PC-9 (cell line): ENCODE measurements at places on chromosomes 2 and 18. TPM values are rescaled to one million over a fixed set of nuclear protein-coding genes. Genes with fewer than 3 reads are reported as not detected.
A peak's percentile ranks its signal among the peaks of the same experiment; 100 is the strongest.

LRP2 gene
- not detected in 2 replicates for total RNA-seq

GPBAR1 gene
- 0.20 and 0.22 TPM in 2 replicates for total RNA-seq

IL18RAP gene
- total RNA-seq = not detected in 2 replicates

NEB gene
- total RNA-seq = 0.15 TPM in 1 of 2 replicates, not detected in the other

HOXD4 gene
- total RNA-seq = not detected in 2 replicates

MBD5 gene
- 35.1 and 46.5 TPM in 2 replicates for total RNA-seq

CTDP1 gene
- total RNA-seq = 16.0 and 18.6 TPM in 2 replicates

PER2 gene
- 18.9 and 22.9 TPM in 2 replicates for total RNA-seq

DCDC2C gene
- total RNA-seq = not detected in 2 replicates

SCYGR4 gene
- total RNA-seq = not detected in 2 replicates

GPR39 gene
- total RNA-seq = 14.1 and 20.9 TPM in 2 replicates

MAPRE3 gene
- 17.1 and 25.2 TPM in 2 replicates for total RNA-seq

DNA sequence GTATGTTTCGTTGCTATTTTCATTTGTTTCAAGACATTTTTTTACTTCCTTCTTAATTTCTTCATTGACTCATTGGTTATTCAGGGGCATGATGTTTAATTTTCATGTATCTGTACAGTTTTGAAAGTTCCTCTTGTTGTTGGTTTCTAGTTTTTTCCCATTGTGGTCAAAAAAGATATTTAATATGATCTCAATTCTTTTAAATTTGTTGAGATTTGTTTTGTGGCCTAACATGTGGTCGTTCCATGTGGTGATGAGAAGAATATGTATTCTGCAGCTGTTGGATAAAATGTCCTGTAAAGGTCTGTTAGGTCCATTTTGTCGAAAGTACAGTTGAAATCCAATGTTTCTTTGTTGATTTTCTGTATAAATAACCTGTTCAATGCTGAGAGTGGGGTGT, 110.3 kb upstream of the MAP4K4 start:
- no peak for DNase-seq
- no peaks in the 10 kb centered on the region for H3K36me3 ChIP-seq
- H3K27ac ChIP-seq = no peak overlapping the region
- no peaks in the 10 kb centered on the region for H3K27me3 ChIP-seq
- H3K4me3 ChIP-seq = no peak overlapping the region

- no peak overlapping the region for H3K27ac ChIP-seq
- no peaks in the 10 kb centered on the region for H3K27me3 ChIP-seq
- no peaks in the 10 kb centered on the region for H3K36me3 ChIP-seq
- DNase-seq = no peak
- no peak overlapping the region for H3K4me3 ChIP-seq
These were observed 59.7 kb downstream of the INPP5D start for GRCh38 chr2:233119806-233120205.

DNA sequence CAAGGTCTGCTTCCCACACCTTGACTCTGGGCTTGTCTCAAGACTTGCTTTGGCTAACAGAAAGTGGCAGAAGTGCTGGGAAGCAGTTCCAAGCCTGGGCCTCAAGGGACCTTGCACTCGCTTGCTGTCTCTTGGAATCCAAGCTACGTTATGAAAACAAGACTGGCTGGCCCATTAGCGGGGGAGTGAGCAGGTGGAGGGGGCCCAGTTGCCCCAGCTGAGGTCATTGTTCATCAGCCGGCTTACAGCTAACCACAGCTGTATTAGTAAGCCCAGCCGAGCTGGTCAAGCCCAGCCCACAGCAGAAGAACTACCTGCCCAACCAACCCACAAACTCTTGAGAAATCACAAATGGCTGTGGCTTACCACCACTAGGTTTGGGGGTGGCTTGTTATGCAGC, 63.1 kb downstream of the MARCO start:
- H3K27me3 ChIP-seq = no peaks in the 10 kb centered on the region
- peak overlapping the region; percentile 90 for H3K27ac ChIP-seq
- DNase-seq = peak; percentile 79
- H3K36me3 ChIP-seq = no peaks in the 10 kb centered on the region
- H3K4me1 ChIP-seq = peaks cover 17% of the 10 kb centered on the region
- no peak overlapping the region; the same call in 1 of the 2 replicates for H3K4me3 ChIP-seq

GRCh38 chr2:137951586-137951985, 12.7 kb upstream of the HNMT start:
- H3K4me1 ChIP-seq = peaks cover 4% of the 10 kb centered on the region; the same call in 1 of the 2 replicates
- DNase-seq = no peak
- H3K4me3 ChIP-seq = no peak overlapping the region

DNA sequence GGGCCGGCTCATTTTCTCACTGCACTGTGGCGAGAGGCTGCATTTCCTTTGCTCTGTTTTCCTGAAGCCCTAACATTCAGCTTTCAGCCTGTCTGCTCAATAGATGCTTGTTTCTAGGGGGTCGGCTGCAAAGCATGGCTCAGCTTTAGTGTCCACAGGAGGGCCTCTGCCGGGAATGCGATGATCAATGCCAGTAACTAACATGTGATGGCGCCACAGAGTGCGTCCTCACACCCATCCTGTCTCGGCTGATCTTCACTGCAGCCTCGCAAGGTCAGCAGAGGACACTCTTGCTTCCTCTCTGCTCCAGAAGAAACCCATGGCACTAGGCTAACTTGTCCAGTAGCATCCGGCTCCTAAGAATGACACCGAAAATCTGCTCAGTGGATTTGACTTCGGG, 156.4 kb upstream of the PXDN start:
- no peak for DNase-seq
- no peaks in the 10 kb centered on the region for H3K36me3 ChIP-seq
- peaks cover 93% of the 10 kb centered on the region for H3K27me3 ChIP-seq
- H3K27ac ChIP-seq = no peak overlapping the region
- no peak overlapping the region for H3K4me3 ChIP-seq

GRCh38 chr2:208031608-208032019, 6.3 kb upstream of the PLEKHM3 start:
- H3K4me1 ChIP-seq = peaks cover 39% of the 10 kb centered on the region
- no peaks in the 10 kb centered on the region for H3K27me3 ChIP-seq
- peak; percentile 92 for DNase-seq
- no peaks in the 10 kb centered on the region for H3K36me3 ChIP-seq
- H3K27ac ChIP-seq = peak overlapping the region; percentile 33
- H3K4me3 ChIP-seq = no peak overlapping the region

- H3K27ac ChIP-seq = no peak overlapping the region
- no peak for DNase-seq
- H3K27me3 ChIP-seq = no peaks in the 10 kb centered on the region
- H3K4me1 ChIP-seq = no peaks in the 10 kb centered on the region
- no peaks in the 10 kb centered on the region for H3K36me3 ChIP-seq
These were observed 500.7 kb downstream of the METTL4 start for GRCh38 chr18:2070631-2071030.

- H3K27me3 ChIP-seq = no peaks in the 10 kb centered on the region
- no peaks in the 10 kb centered on the region for H3K4me1 ChIP-seq
- no peaks in the 10 kb centered on the region for H3K36me3 ChIP-seq
- DNase-seq = no peak
- no peak overlapping the region for H3K4me3 ChIP-seq
These were observed 1009.9 kb upstream of the NXPH2 start for GRCh38 chr2:139790136-139790535.

DNA sequence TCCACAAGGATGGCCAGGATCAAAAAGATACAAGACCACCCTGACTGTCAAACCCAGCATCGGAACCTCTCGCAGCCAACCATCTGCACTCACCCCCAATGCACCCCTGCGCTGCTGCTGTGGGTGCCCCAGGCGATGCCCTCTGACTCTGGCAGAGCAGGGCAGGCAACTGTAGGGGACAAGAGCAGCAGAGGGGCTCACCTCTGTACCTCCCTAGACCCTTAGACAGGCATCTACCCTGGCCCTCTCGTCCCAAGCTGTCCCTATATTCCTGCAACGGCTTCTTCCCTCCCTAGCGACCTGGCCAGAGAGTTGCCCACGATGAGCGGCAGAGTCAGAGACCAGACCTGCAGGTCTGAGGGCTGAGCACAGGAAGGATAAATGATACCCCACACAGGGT, 128.2 kb downstream of the HDAC4 start:
- no peak for DNase-seq
- H3K4me1 ChIP-seq = peaks cover 46% of the 10 kb centered on the region
- H3K27ac ChIP-seq = no peak overlapping the region
- no peaks in the 10 kb centered on the region for H3K36me3 ChIP-seq
- no peaks in the 10 kb centered on the region for H3K27me3 ChIP-seq

GRCh38 chr2:110867078-110867477, 134.7 kb downstream of the ACOXL start:
- H3K36me3 ChIP-seq = no peaks in the 10 kb centered on the region
- no peak overlapping the region for H3K27ac ChIP-seq
- H3K4me3 ChIP-seq = no peak overlapping the region
- peaks cover 8% of the 10 kb centered on the region; the same call in 1 of the 2 replicates for H3K4me1 ChIP-seq
- DNase-seq = no peak

DNA sequence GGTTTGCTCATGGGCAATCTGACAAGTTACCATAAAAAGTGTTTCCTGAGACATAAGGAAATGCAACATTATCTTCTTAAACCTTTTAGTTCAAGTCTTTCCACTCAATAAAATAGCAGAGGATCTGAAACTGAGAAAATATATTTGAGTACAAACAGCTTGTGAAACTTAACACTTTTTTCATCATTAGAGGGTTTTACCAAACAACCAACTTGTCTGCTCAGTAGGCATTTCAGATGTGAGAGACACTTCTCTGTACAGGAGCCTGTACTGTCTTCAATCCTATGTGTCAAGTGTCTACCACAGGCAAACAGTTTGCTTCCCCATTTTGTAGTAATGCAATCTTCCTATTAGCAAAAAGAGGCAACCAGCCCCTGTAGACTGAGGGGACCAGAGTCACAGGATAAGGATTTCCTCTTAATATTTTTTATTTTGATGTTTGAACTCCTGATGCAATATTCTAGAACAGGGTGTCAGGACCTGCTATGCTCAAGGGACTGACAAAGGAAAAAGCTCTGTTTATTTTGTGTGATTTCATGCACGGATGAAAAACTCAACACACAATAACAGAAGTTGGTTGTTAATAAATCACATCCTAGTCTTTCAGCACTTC, 159.1 kb upstream of the LHCGR start:
- peaks cover 20% of the 10 kb centered on the region; the same call in 1 of the 2 replicates for H3K27me3 ChIP-seq
- H3K4me3 ChIP-seq = no peak overlapping the region

- no peaks in the 10 kb centered on the region for H3K36me3 ChIP-seq
- H3K4me1 ChIP-seq = peaks cover 20% of the 10 kb centered on the region
- no peaks in the 10 kb centered on the region for H3K27me3 ChIP-seq
- DNase-seq = no peak
- H3K4me3 ChIP-seq = no peak overlapping the region
- peak overlapping the region; percentile 78 for H3K27ac ChIP-seq
These were observed 8.3 kb downstream of the ALPP start for GRCh38 chr2:232386740-232387450.

GRCh38 chr2:45711224-45711623, 59.7 kb downstream of the PRKCE start:
- H3K4me3 ChIP-seq = no peak overlapping the region
- peaks cover 16% of the 10 kb centered on the region; the same call in 1 of the 2 replicates for H3K36me3 ChIP-seq
- DNase-seq = no peak
- peaks cover 9% of the 10 kb centered on the region for H3K4me1 ChIP-seq
- no peaks in the 10 kb centered on the region for H3K27me3 ChIP-seq

- DNase-seq = no peak
- no peaks in the 10 kb centered on the region for H3K36me3 ChIP-seq
- H3K27me3 ChIP-seq = no peaks in the 10 kb centered on the region
- H3K4me1 ChIP-seq = peaks cover 13% of the 10 kb centered on the region
These were observed 2.1 kb upstream of the ABCB6 start for GRCh38 chr2:219220652-219221402.

DNA sequence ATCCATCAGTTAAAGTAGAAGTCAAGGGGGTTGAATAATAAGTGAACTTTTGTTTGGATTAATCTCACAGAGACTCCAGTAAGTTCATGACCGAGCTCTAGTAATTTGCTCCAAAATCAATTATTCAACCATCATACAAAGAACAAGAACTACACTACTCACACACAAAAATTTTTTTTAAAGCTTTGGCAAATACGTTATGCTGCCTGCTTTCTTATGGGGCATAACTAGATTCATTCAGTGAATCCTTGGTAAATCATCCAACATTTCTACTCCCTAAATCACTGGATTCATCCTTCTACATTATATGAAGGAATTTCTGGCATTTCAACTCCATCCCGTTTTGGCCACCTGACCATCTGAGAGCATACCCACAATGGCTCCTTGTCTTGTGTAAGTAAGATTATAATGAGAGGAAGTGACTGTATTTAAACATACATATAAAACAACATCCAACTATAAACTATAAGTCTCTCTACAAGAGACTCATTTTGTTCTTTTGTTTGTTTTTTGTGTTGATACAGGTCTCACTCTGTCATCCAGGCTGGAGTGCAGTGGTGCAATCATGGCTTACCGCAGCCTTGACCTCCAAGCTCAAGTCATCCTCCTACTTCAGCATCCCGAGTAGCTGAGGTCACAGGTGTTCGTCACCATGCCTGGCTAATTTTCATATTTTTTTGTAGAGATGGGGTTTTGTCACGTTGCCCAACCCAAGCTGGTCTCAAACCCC, 144.2 kb upstream of the LRRTM4 start:
- DNase-seq = no peak
- no peaks in the 10 kb centered on the region for H3K36me3 ChIP-seq
- no peaks in the 10 kb centered on the region for H3K27me3 ChIP-seq
- no peaks in the 10 kb centered on the region for H3K4me1 ChIP-seq
- H3K4me3 ChIP-seq = no peak overlapping the region
- H3K27ac ChIP-seq = no peak overlapping the region

DNA sequence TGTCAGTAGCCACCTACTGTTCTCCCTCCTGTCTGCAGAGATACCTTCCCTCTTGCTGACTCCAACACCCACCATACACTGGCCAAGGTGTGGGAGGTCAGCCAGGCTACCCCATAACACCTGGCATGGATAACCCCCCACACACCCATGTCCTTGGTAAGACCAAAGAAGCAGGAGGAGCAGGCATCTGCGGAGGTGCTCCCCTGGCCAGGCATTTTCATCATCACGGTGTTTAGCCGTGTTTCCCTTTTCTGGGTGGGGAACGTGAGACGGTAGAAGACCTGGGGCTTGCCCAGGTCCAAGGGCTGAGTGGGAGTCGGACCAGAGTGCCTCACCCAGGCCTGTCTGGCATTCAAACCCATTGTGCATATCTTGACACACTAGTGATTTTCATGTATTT, 150.3 kb downstream of the SMAD7 start:
- H3K4me3 ChIP-seq = no peak overlapping the region
- no peaks in the 10 kb centered on the region for H3K27me3 ChIP-seq
- H3K27ac ChIP-seq = no peak overlapping the region
- H3K36me3 ChIP-seq = no peaks in the 10 kb centered on the region
- no peak for DNase-seq

GRCh38 chr2:241272303-241273209, 42.9 kb downstream of the HDLBP start:
- no peak for DNase-seq
- peak overlapping the region; percentile 65 for H3K4me3 ChIP-seq
- H3K27ac ChIP-seq = peak overlapping the region; percentile 42; the same call in 1 of the 2 replicates
- H3K27me3 ChIP-seq = no peaks in the 10 kb centered on the region
